ENCODE measurements at places on chromosomes 2 and 18. TPM values are rescaled to one million over a fixed set of nuclear protein-coding genes. Genes with fewer than 3 reads are reported as not detected.

DNA sequence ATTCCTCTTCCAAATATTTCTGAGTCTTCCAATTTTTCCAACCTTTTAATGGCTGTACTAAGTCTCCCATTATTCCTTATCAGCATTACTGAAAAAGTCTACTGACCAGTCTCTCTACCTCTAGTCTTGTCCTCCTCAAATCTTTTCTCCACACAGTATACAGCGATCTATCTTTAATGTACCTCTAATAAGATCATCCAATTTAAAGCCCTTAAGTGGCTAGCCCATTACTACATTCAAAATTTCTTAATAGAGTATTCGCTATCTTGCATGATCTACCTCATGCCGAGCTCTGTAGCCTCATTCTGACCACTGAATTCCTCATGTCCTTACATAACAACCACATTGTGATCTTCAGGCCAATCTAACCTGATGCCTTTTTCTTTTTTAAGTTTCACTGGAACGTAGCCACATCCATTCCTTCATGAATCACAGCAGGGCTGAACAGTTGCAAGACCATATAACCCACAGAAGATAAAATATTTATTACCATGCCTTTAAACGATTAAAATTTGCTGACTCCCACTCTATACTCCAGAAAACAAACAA lies 57.9 kb downstream of the SLC66A3 start:
- H3K4me3 ChIP-seq, result no peak overlapping the region
- no peaks in the 10 kb centered on the region for H3K27me3 ChIP-seq
- no peaks in the 10 kb centered on the region for H3K36me3 ChIP-seq

- no peak overlapping the region for H3K4me3 ChIP-seq
- H3K27ac ChIP-seq, result no peak overlapping the region
- DNase-seq, result no peak
- no peaks in the 10 kb centered on the region for H3K4me1 ChIP-seq
- no peaks in the 10 kb centered on the region for H3K27me3 ChIP-seq
- no peaks in the 10 kb centered on the region for H3K36me3 ChIP-seq
These were observed 155.6 kb upstream of the HAAO start for GRCh38 chr2:42947809-42948600.

- no peak overlapping the region for H3K4me3 ChIP-seq
- peaks cover 8% of the 10 kb centered on the region for H3K27me3 ChIP-seq
- H3K27ac ChIP-seq, result no peak overlapping the region
- peaks cover 9% of the 10 kb centered on the region for H3K4me1 ChIP-seq
These were observed 19.5 kb downstream of the B3GNT7 start for GRCh38 chr2:231415029-231415428.

GRCh38 chr2:209547726-209548125 lies 123.9 kb downstream of the MAP2 start:
- no peak overlapping the region for H3K4me3 ChIP-seq
- no peaks in the 10 kb centered on the region for H3K27me3 ChIP-seq
- no peak overlapping the region for H3K27ac ChIP-seq
- no peak for DNase-seq
- no peaks in the 10 kb centered on the region for H3K4me1 ChIP-seq
- H3K36me3 ChIP-seq, result no peaks in the 10 kb centered on the region

GRCh38 chr2:68431316-68431972 lies 35.6 kb downstream of the FBXO48 start:
- H3K36me3 ChIP-seq, result no peaks in the 10 kb centered on the region
- H3K27me3 ChIP-seq, result no peaks in the 10 kb centered on the region
- DNase-seq, result no peak

DNA sequence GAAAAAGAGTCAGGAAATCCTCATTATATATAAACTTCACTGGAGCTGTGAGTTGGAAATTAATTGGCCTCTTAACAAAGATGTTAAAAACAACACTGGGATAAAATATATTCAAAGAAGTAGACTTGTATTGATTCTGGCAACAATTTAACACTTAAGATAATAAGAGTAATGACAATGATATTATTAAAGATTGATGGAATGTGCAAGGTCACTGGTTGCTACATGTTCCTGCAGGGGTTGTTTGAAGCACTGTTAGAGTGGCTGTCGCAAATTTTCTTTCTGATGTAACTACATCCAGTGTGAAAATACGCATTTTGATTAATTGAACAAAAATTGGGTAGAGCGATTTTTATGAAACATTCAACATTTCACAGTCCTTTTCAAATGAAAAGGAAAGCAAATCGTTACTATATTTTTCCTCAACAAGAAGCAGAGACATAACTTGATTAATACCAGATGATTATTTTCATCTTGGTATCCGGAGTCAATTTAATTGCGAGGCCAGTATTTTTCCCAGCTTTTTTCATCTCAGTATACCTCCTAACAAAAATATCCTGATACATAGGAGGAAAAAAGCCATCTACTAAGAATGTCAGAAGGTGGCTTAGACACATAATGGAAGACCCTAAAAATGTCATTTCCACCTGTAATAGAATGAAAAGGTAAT lies 6.1 kb downstream of the PTGR3 start:
- no peak overlapping the region for H3K4me3 ChIP-seq
- H3K27ac ChIP-seq, result no peak overlapping the region
- no peaks in the 10 kb centered on the region for H3K36me3 ChIP-seq
- no peak for DNase-seq
- H3K27me3 ChIP-seq, result no peaks in the 10 kb centered on the region
- peaks cover 11% of the 10 kb centered on the region for H3K4me1 ChIP-seq

- H3K4me3 ChIP-seq, result no peak overlapping the region
- no peaks in the 10 kb centered on the region for H3K27me3 ChIP-seq
- no peak for DNase-seq
- no peaks in the 10 kb centered on the region for H3K36me3 ChIP-seq
- no peak overlapping the region for H3K27ac ChIP-seq
- H3K4me1 ChIP-seq, result no peaks in the 10 kb centered on the region
These were observed 423.4 kb downstream of the ZEB2 start for GRCh38 chr2:144096531-144096930.

GRCh38 chr2:182359990-182360662 lies 66.7 kb downstream of the PDE1A start:
- H3K36me3 ChIP-seq, result no peaks in the 10 kb centered on the region
- DNase-seq, result no peak
- H3K27me3 ChIP-seq, result no peaks in the 10 kb centered on the region

- DNase-seq, result no peak
- no peak overlapping the region for H3K4me3 ChIP-seq
- no peak overlapping the region for H3K27ac ChIP-seq
These were observed 94.7 kb upstream of the CDKL4 start for GRCh38 chr2:39338502-39338901.

DNA sequence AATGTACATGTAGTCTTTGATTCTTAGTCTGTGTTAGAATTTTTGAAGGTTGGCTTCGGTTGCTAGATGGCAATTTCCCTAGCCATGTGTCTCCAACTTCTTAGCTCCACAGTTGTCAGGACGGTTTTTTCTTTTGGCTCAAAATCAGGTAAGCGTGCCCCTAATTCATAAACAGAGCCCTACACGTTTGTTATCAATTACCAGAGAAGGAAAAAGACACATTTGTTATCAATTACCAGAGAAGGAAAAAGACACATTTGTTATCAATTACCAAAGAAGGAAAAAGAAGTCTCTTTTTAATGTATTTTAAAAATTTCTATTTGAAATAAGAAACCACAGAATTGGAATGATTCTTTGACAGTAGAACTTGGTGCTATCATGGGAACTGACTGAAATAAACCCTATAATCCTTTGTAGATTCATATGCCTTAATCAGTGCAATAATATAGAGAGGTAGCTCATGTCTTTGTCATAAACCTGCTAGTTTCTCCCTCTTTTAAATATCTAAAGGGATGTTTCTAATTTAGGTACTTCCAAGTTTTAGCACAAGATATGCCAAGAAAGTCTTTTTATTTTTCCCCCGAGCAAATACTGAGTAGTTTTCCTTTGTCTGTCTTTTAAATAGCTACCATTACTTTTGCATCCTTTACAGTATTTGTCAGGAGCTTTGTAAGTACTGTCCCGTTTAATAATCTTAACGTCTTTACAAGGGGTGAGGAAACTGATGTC lies 35.9 kb downstream of the CAMKMT start:
- H3K27me3 ChIP-seq, result no peaks in the 10 kb centered on the region

DNA sequence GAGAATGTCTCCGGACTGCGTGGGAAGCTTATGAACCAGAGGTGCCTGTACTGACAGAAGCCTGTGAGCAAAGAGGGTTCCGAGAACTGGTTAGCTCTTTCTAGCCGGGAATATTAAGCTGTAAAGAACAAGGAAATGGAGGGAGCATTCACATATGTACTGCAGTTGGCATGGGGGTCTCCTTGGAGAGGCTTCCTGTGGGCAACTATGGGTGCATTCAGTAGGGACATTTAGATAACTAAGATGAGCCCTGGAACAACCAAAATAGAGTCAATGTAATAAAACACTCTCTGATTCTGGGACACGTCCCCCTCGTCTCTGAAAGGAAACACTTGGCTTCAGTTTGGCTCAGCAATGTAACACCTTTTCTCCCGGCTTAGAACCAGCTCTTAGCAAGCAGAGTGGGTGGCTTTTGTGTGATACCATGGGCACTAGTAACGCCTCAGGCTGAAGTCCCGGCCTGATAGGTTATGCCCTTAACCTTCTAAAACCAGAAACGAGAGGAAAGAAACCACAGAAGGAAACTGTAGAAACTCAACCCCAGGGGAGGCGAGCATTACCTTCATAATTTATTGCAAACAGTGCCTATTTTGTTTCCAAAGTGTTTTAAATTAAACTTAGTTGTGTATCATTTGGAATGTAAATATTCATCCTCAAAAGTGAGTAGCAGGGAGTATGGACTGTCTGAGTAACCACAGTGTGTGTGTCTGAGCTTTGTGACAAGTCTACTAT lies 48.8 kb upstream of the LPIN2 start:
- H3K27ac ChIP-seq, result peak overlapping the region; percentile 96
- peak overlapping the region; percentile 55 for H3K4me3 ChIP-seq
- DNase-seq, result peak; percentile 28
- H3K27me3 ChIP-seq, result no peaks in the 10 kb centered on the region
- H3K4me1 ChIP-seq, result peaks cover 73% of the 10 kb centered on the region
- H3K36me3 ChIP-seq, result no peaks in the 10 kb centered on the region

DNA sequence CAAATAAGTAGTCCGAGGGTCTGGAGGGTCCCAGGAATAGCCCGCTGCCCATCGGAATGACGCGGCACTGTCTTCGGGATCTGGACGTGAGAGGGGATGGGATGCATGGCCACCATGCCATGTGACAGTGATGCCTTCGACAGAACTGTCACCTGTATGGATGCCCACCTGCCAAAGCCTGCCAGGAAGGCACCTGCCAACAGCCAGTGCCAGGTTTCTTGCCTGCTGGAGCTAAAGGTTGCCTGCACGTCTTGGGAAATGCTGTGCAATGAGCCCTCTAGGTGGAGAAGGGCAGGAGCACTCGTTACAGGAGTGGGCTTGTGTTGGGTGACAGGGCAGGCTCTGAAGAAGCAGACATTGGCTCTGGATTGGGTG lies 20.5 kb downstream of the GPR35 start:
- H3K36me3 ChIP-seq, result no peaks in the 10 kb centered on the region
- no peak for DNase-seq
- H3K27me3 ChIP-seq, result no peaks in the 10 kb centered on the region
- H3K4me1 ChIP-seq, result no peaks in the 10 kb centered on the region

DNA sequence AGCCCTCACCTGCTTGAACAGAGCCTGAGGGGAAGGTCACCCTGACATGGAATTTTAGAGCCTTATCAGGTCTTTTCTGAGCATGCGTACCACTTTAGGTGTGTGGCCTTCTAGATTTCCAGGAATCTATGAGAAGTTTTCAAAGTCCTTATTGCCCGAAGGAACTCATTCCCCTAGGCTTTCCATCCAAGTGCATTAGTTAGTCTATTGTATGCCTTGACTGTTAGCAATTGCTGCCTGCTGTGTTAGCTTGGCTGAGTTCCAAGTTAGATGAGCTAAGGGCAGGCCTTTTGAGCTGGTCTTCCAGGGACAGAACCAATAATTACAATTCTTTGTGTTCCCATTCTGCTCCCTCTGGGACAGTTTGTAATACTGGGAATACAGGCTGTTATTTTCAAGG lies 30.8 kb upstream of the PUM2 start:
- H3K27ac ChIP-seq, result no peak overlapping the region
- H3K4me3 ChIP-seq, result no peak overlapping the region
- H3K27me3 ChIP-seq, result no peaks in the 10 kb centered on the region
- no peak for DNase-seq

DNA sequence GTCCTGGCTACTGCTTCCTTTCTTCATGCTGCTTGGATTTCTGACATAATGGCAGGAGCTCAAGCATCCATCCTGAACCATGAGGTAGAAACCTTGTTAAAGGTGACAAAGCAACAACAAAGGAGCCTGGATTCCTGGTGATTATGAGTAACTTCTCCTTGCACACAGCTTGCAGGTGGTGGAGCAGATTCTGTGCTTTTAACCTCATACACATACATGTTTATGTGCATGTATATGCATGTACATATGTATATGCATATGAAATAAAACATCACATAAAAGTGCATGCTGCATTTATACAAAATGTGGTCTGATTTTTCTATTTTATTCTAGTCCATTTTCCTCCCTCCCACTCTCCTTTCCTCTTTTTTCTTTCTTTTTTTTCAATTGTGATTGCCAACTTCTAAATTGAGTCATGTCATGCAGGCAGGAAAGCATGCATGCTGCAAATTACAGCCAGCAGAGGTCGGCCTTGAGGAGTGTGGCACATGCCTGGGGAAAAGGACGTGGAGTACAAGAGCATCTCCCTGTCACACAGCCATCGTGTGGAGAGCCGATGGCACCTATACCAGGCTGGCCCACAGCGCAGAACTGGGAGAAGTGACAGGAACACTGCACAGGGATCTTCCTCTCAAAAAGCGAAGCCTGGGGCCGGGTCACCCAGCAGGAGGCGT lies 17.9 kb downstream of the LCT start:
- H3K36me3 ChIP-seq, result no peaks in the 10 kb centered on the region
- H3K27me3 ChIP-seq, result no peaks in the 10 kb centered on the region
- H3K4me3 ChIP-seq, result no peak overlapping the region
- DNase-seq, result no peak

GRCh38 chr2:217625557-217626169 lies 377.1 kb downstream of the TNS1 start:
- H3K4me3 ChIP-seq, result no peak overlapping the region
- no peaks in the 10 kb centered on the region for H3K36me3 ChIP-seq
- H3K4me1 ChIP-seq, result no peaks in the 10 kb centered on the region
- H3K27ac ChIP-seq, result no peak overlapping the region
- H3K27me3 ChIP-seq, result no peaks in the 10 kb centered on the region
- no peak for DNase-seq

DNA sequence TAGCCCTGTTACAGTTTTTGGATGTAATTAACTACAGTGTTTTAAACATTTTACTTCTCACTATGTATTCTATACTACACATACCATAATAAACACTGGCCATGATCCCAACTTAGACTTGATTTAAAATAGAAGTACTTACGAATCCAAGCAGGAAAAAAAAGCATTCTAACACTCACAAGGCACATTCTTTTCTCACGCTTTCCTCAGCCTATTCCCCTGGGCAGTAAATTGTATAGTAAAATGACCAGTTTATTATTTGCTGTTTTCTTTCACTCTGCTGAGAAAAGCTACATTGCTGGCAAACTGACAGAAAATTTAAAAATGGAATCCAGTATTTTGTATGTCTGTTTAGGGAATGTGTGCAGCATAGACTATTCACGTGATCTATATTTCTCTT lies 2.8 kb upstream of the TANC1 start:
- H3K4me1 ChIP-seq, result peaks cover 8% of the 10 kb centered on the region
- DNase-seq, result no peak
- H3K27ac ChIP-seq, result no peak overlapping the region
- H3K27me3 ChIP-seq, result no peaks in the 10 kb centered on the region
- H3K4me3 ChIP-seq, result no peak overlapping the region
- no peaks in the 10 kb centered on the region for H3K36me3 ChIP-seq

RAB12 gene
- polyA plus RNA-seq, result 0.45 TPM

RAB17 gene
- polyA plus RNA-seq, result not detected

GPC1 gene
- 0.08 TPM for polyA plus RNA-seq

MBOAT2 gene
- polyA plus RNA-seq, result 0.90 TPM

RASGRP3 gene
- polyA plus RNA-seq, result 2.5 TPM
